ENCODE measurements at places on chromosomes 3 and 15.

DNA sequence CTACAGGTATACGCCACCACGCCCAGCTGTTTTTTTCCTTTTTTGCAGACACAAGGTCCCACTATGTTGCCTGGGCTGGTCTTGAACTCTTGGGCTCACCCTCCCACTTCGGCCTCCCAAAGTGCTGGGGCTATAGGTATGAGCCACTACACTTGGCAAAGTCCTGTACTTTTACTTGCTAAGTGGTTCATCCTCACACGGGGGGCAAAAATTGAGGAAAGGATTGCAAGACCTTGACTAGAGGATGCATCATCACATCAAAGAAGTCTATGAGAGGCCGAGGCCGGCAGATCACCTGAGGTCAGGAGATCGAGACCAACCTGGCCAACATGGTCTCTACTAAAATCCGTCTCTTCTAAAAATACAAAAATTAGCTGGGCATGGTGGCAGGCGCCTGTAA lies 116.5 kb upstream of the FAM174B start:
- no peak for DNase-seq

DNA sequence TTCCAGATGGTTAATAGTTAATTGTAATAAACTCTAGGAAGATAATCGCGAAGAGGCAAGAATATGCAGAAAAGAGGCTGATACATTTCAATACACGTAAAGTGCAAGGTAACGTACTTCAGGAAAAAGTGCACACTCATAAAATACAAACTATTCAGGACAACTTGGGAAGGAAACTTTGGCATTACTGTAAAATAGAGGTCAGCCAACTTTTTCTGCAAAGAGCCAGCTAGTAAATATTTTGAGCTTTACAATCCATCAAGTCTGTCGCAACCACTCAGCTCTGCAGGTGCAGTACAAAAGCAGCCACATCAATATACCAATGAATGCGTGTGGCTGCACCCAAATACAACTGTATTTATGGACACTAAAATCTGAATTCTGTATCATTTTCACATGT lies 51.6 kb upstream of the THUMPD3 start:
- DNase-seq = no peak

- DNase-seq = no peak
These were observed 92.2 kb upstream of the RAP2B start for GRCh38 chr3:153069598-153070510.

- DNase-seq = no peak
These were observed 16.6 kb downstream of the PAQR9 start for GRCh38 chr3:142946861-142947260.

DNA sequence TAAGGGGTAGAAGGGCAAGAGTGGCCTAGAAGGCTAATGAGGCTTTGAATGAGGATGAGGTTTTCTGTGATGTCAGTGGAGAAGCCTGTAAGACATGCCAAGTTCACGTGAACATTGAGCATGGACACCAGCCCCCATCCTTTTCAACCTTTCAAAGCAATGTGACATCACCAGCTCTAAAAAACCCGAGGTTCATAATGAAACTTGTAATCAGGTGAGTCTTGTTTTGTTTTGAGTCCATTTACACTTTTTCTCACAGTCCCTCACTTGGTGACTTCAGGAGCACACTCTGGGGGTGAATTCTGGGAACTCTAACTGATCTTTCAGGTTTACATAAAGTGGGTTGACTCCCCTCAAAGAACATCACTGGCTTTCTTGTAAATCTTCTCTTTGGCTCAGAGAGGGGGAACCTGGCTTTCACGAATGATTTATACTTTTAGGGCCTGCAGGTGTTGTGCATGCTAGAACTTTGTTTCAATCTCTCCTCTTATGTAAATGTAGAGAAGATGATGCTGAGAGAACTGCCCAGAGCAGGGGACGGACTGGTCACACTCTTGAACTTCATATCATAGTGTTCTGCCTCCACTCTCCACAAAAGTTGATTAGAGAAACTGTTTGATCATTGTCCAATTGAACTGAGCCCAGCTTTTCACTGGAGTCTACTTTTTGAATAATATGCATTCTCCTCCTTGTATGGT lies 224.7 kb upstream of the SATB1 start:
- no peak for DNase-seq

DNA sequence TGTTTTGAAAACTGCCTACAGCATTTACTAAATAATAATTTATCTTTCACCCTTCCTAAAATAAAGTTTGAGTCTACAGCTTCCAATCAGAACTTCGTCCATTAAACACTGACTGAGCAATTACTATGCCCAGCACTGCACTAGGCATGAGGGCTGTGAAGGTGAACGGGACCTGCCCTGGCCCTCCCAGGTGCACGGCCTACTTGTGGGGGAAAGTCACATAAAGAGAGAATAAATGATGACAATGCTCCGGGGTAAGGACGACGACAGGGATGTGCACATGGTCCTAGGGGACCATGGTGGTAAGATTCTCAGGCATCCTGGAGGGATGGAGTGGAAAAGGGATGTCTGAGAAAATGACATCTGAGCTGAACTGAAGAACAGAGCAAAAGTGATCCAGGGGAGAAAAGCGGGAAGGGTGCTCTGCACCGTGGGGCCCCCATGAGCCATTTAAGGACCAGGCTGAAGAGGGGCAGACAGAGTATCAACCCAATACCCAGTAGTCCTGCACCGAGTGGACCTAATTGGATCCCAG lies 11.5 kb downstream of the PLA2G4F start:
- no peak for DNase-seq

GRCh38 chr15:34038871-34039789 lies at the start of gene AVEN:
Gene AVEN, minus strand, starts transcription at chr15:34039204. Its CDS starts 158 bp downstream, at chr15:34039046.
- peak; percentile 38 for DNase-seq

DNA sequence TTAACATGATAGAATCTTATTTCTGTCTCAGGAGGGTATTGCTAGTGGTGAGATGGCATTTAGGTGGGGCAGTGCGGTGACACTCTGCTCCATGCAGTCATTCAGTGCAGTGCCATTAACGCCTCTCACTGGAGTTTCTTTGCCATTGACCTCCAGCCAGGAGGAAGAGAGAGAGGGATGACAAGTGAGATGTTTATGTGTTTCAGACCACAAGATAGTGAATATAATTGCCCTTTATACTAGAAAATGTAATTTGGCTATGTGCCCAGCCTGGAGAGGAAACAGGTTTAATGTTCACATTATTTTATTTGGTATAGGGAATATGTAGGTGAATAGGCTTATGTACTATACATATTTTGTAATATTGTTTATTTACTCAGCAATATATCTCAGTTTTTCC lies 84.5 kb downstream of the ZIC1 start:
- DNase-seq = no peak

GRCh38 chr3:36876181-36876936 lies 68.5 kb downstream of the TRANK1 start:
- DNase-seq = no peak

GRCh38 chr15:101675015-101675414 lies 22.8 kb upstream of the TM2D3 start:
- no peak for DNase-seq

DNA sequence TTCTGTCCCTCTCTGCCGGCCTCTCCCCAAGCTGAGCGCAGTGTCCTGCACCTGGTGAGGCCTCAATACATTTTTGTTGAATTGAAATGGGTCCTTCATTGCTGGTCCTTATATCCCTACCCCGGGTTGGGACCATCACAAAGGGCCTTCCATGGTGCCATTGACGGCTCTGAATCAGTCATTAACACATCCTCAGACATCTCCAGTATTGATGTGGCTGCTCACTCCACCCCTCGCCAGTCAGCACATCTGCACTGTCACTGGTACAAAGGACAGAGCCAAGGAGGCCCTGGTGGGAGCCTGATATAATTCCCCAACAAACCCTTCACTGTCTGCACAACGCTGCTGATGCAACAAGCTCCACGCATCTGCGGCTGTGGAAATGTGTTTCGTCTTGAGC lies 191.6 kb upstream of the TOPAZ1 start:
- DNase-seq = no peak

DNA sequence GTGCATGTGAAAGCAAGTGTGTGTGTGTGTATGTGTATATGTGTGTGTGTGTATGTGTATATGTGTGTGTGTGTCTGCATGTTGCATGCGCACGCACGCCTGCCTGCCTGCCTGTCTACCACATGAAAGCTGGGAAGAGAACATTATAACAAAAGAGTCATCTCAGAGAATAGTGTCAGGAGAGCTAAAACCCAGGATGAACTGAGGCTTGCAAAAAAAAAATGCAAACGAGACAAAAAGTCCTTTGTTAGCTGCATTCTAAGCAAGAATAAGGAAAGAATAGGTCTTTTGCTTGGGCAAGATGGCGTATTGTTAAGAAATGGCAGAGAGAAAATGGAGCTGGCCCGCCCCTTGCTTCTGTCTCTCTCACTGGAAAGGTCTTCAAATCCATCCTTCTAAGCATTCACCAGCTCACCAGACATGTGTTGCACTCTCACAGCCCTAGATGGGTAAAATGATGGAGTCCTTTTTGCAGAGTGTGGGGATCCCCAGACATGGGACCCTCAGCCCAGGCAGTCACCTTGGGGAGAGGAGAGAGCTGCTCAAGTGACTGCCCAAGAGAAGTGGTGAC lies 16.4 kb downstream of the WNT7A start:
- DNase-seq = no peak

GRCh38 chr15:62547584-62547983 lies 382.5 kb upstream of the C2CD4B start:
- no peak for DNase-seq

DNA sequence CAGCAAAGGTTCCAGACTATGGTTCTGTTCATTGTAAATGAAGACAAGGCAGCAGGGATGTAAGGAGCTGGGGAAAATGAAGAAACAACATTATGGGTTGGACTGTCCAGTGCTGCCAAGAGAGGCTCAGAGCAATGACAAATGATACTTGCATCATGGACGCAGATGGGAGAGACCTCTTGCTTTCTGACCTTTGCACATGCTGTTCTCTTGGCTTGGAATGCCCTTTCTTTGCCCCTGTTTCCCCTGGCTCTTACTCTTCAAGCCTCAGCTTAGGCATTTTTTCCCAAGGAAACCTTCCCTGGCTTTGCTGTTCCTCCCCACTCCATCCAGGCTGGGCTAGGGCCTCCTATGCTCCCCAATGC lies 59.9 kb upstream of the RAD18 start:
- no peak for DNase-seq

DNA sequence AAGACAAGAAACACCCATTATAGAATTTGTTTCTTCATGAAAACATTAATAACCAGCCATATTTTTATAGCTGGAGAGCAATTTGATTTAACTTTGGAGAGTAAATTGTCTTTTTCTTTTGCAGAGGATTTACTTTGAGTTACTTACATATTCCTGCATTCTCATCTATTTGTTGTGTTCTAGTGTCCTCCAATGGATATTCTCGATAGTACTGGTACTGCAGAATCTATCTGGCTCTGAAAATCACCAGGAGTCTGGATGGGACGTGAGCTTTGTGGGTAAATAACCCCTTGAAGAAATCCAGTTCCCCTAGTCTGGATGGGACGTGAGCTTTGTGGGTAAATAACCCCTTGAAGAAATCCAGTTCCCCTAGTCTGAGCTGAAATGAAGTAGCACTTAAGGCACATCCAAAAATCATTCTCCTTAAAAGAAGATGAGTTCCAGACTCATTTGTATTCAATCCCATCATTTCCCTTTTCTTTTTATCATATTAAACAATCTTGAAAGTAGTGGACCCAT lies 294.1 kb upstream of the UBE2E2 start:
- no peak for DNase-seq

DNA sequence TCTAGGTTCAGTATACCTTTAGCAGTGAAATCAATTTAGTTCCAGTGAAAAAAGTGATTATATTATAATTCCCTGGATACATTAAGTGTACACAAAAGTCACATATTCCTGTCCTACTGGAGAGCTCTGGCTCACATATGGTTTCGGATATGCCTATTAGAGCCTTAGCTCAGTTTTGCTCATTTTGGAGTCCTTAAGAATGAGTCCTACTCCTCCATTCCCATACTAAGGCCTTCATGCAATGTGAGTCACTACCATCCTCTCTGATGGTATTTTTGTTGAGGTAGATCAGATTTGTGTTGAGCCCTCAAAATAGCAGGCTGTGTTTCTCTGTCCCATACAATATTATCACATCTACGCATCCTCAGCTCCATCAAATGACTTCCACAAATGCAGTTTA lies 294.2 kb upstream of the COL8A1 start:
- no peak for DNase-seq

DNA sequence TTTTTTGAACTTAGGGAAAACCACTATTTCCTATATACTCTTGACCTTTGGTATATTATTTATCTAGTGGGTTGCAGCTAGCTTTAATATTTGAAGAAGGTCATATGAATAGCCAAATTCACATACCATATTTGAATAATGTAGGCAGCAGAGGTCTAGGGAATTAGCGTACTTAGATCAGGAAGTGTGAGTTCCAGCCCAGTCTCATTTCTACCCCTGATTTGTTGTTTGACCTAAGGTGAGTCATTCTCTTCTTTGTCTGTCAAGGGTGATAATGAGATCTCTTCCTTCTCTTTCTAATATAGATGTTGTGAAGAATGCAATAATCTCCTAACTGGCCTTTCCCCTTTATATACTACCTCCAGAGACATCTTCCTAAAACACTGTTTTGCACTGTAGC lies 36.6 kb upstream of the ZPLD1 start:
- no peak for DNase-seq

- DNase-seq = no peak
These were observed 73.4 kb downstream of the BLM start for GRCh38 chr15:90790561-90790960.

DNA sequence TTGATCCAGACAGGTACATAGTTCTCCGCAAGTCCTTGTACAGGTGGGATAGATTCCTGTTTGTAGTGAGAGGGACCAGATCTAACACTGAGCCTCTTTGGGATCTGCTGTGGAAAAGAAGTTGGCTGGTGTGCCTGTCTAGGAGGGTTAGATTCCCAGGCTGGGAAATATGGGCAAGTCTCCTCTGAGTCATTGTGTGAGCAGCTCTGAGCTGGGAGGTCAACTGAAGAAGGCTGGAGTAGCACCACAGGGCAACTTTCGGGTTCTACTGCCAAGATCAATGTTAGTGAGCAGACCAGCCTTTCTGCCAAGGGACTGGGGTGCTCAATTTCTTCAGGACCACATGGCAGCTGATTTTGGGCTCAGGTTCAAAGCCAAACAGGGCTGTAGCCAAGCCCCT lies 33.4 kb downstream of the CLDN1 start:
- DNase-seq = no peak

- DNase-seq = no peak
These were observed 2.7 kb downstream of the SMAD6 start for GRCh38 chr15:66704803-66705153.

- no peak for DNase-seq
These were observed 58.9 kb upstream of the DAZL start for GRCh38 chr3:16663854-16664712.

- DNase-seq = no peak
These were observed 525.0 kb downstream of the GABRG3 start for GRCh38 chr15:27495963-27496459.

- DNase-seq = no peak
These were observed 116.5 kb downstream of the SLMAP start for GRCh38 chr3:57872606-57873005.

GRCh38 chr3:195760345-195761122 lies 39.8 kb downstream of the MUC20 start:
- DNase-seq = no peak

GRCh38 chr3:10188804-10189556 lies 24.3 kb downstream of the IRAK2 start:
- DNase-seq = no peak

GRCh38 chr15:69524296-69524695 lies 71.7 kb downstream of the RPLP1 start:
- no peak for DNase-seq
